Hepatocyte (in vitro differentiated cells): ENCODE measurements at places on chromosomes 16 and 17.

- DNase-seq: no peak
These were observed 15.1 kb downstream of the SOX8 start for GRCh38 chr16:996681-997080.

DNA sequence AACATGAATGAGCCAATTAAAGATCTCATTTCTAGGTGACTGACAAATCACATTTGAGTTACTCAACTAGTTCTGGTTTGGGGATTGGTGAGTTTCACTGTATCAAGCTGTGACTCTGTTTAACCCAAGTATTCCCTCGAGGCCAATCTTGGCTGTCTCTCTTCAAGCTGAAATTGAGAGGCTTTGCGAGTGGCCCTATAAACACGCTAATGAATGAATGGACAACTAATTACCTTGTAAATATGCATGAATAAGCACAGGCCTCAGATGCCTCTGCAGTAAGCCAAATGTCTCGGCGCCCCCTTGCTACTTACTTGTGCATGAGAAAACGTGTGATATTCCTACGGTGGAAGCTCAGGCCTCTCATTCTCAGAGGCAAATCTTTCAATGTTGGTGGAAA is 450.3 kb upstream of the PSMD7 start:
- no peak for DNase-seq

DNA sequence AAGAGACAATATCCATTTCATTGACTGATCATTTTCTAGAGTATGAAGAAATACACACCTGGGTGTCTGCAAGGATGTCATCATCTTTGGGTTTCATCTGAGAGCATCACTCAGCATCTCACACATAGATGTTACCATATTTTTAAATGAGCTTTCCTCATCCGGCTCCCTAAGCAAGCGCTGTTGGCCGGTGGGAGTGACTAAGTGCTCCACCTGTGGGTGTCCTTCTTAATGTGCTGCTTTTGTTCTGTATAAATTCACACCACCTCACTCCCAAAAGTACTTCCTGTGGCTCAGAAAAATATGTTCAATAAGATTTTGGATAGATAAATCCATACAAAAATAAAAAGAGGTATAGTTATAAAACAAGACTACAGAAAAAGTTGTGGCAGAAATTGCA is 7.4 kb downstream of the SSTR2 start:
- DNase-seq: no peak

- no peak for DNase-seq
These were observed 13.7 kb upstream of the PEMT start for GRCh38 chr17:17605083-17605728.

- DNase-seq: no peak
These were observed 42.1 kb upstream of the TAOK1 start for GRCh38 chr17:29347831-29348629.

- peak; percentile 41 for DNase-seq
These were observed 2.2 kb upstream of the BICDL2 start for GRCh38 chr16:3038896-3039295.

- DNase-seq: no peak
These were observed 21.9 kb downstream of the SDK2 start for GRCh38 chr17:73622381-73622780.
